Stimulated activated CD4-positive, alpha-beta T cell treated with anti-CD3 and anti-CD28 coated beads, Interleukin-1b, Interleukin-23, amount 100 ng/mL, for 4 hours (primary cell): ENCODE measurements at places on chromosomes 12 and 14.

- DNase-seq: no peak
These were observed 11.3 kb downstream of the PLD4 start for GRCh38 chr14:104935955-104936354.

- peak; percentile 71 for DNase-seq
These were observed at the start of gene TM9SF1 for GRCh38 chr14:24195186-24196070. TM9SF1 (minus strand) TSS chr14:24195441; CDS start chr14:24195019, 422 bp downstream.

DNA sequence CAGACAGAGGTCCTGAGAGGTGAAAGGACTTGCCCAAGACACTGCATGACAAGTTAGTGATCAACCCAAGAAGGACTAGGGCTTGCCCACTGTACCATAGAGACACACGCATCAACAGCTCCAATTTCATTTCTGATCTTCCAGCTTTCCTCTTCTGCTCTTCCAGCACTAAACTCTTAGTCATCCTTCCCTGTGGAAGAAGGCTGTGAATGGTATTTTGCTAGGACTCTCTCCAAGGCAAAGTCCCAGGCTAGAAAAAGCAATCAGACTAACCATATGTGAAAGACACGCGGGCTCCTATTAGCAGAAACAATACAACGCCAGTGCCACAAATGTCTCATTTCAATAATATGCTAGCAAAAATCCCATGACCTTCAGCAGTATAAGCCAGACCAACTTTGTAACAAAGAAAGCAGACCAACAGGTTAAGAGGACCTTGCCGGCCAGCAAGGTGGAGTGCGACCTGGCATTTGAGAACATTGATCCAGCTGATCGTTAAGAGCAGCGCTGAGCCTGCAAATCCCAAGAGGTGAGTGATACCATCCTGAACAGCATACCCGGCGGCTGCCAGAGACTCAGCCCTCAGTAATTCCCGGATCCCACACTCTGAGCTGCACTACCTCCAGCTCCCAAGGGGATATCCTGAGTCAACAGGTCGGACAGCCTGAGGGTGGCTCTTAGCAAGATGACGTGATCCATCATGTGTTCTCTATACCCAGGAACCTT, 132.5 kb downstream of the FOXN3 start:
- no peak for DNase-seq

DNA sequence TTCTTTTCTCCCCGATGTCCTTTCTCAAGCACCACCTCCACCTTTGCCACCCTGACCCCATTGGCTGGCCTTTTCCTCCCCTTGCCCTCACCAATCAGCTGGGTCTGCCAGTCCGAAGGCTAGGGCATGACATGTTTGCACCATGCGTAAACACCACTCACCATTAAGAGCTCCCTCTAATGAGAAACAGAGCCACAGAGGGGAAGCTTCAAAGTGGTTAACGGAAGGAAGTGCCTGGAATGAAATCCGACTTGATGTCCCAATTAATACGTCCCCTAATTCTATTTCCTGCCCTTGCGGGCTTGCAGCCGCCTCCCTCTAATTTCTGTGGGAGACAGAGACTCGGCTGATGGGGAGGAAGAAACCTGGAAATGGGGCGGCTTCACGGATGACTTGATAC, 318.5 kb upstream of the TBX3 start:
- DNase-seq: no peak

GRCh38 chr12:22733756-22734155, 108.8 kb downstream of the ETNK1 start:
- DNase-seq: no peak

DNA sequence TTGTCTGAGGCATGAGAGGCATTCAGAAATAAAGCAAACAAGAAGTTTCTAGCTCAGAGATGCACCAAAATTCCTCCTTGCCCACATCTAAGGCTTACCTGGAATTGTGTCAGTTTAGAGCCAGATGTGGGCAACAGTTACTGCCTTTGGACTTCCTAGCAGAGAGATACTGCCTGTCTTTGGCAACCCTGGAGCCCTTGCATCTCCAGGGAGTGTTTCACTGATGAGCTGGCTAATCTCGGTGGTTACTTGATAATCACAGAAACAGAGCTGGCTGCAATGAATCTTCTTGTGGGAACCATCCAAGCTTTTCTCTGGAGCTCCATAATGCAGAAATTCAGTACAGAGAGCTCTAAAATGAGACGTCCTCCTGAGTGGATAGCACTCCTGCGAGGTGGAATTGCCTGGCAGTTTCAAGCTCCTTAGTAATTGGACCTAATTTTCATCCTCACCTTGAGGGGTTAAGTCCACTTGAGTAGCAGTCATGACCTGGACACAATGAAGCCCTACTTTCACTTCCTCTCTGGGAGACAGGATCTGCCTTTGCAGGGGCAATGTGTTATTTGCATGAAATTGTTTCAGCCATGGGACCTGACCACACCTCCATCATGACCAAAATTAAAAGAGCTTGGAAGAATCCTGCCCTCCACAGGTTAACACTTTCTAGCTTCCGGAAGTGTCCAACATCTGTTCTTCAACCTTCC, 108.8 kb upstream of the ARHGAP5 start:
- no peak for DNase-seq

GRCh38 chr14:39109893-39110715, 4.0 kb upstream of the GEMIN2 start:
- no peak for DNase-seq

GRCh38 chr14:23183479-23183878, at the start of gene SLC7A8:
SLC7A8 (minus strand) TSS chr14:23183660; CDS start chr14:23182914, 746 bp downstream.
- peak; percentile 8 for DNase-seq
